Aortic smooth muscle cell (primary cell): ENCODE measurements at places on chromosomes 5 and 9. TPM values are rescaled to one million over a fixed set of nuclear protein-coding genes. Genes with fewer than 3 reads are reported as not detected.

Gene FRMD3
- 3.7 and 3.9 TPM in 2 replicates for total RNA-seq

Gene FOXD4
- total RNA-seq: 0.06 and 0.13 TPM in 2 replicates

Gene CARD9
- total RNA-seq: 2.6 and 4.1 TPM in 2 replicates

Gene SLC22A4
- total RNA-seq: 1.1 and 1.7 TPM in 2 replicates

Gene HAND1
- not detected in 2 replicates for total RNA-seq

Gene UNC5A
- 0.12 and 0.40 TPM in 2 replicates for total RNA-seq

Gene PPP6C
- 7.9 and 11.7 TPM in 2 replicates for total RNA-seq
